CD4-positive, alpha-beta T cell treated with Interleukin-4 for 1 hour (primary cell): ENCODE measurements at places on chromosomes 16 and 17.

- DNase-seq = no peak
Measured at GRCh38 chr16:17983847-17984639, 352.5 kb downstream of the NPIPA8 start.

- DNase-seq = peak; percentile 51
Measured at GRCh38 chr17:64507413-64507782, 621 bp downstream of the CEP95 start.

DNA sequence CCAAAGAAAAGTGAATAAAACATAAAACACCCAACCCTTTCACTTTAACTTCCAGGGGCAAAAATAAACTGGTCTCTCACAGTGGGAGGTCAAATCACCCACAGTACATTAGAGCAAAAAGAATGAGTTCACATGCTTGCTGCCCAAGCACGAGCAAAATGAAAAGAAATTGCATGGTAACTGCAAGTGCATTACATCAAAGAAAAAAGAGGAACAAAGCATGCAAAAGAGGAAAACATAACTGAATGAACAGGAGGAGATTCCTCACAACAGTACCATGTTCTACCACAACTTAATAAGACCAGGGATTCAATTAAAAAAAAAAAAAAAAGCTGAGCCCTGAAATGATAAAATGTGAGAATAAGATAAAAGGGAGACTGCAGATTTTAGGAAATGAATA, 12.3 kb downstream of the DNAH2 start:
- DNase-seq = no peak

GRCh38 chr17:66331038-66331816, 28.8 kb downstream of the PRKCA start:
- DNase-seq = no peak

DNA sequence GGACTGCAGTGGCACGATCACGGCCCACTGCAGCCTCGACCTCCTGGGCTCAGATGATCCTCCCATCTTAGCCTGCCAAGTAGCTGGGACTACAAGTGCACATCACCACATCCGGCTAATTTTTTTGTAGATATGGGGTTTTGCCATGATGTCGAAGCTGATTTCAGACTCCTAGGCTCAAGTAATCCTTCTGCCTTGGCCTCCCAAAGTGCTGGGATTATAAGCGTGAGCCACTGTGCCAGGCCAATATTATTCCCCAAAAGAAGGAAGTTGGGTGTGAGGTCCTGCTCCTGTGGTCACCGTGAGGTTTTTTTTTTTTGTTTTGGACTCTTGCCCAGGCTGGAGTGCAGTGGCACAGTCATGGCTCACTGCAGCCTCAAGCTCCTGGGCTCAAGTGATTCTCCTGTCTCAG, 1.5 kb downstream of the AMZ2 start:
- peak; percentile 40 for DNase-seq

- no peak for DNase-seq
Measured at GRCh38 chr17:78237401-78238012, 6.1 kb downstream of the TMEM235 start.

- DNase-seq = no peak
Measured at GRCh38 chr16:12083631-12084030, 107.1 kb downstream of the SNX29 start.

- DNase-seq = no peak
Measured at GRCh38 chr17:32875230-32875917, 1.6 kb downstream of the MYO1D start.

- no peak for DNase-seq
Measured at GRCh38 chr17:63967953-63968352, 4.8 kb downstream of the SCN4A start.

GRCh38 chr17:13541032-13541480, 60.7 kb downstream of the HS3ST3A1 start:
- no peak for DNase-seq

DNA sequence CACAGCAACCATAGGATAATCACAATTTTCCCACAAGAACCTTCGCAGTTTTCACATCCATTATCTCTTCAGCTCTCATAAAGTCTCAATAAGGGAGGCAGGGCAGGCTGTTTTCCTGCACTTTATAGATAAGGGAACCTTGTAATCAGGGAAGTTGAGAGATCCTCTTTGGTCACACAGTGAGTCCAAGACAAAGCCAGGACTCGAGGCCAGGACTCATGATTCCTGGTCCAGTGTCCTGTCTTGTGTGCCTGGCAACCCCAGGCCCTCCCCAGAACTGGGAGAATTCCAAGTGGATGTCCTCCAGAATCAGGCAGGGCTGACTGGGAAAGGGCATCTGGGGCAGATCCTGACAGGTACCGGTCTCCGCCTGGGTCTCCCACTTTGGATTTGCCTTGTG, 23.1 kb upstream of the PHF12 start:
- DNase-seq = no peak

GRCh38 chr17:66904760-66905624, 59.5 kb upstream of the CACNG4 start:
- no peak for DNase-seq

GRCh38 chr16:49639739-49640431, 216.0 kb downstream of the ZNF423 start:
- no peak for DNase-seq

- DNase-seq = no peak
Measured at GRCh38 chr17:46868689-46869187, 17.4 kb downstream of the WNT9B start.

DNA sequence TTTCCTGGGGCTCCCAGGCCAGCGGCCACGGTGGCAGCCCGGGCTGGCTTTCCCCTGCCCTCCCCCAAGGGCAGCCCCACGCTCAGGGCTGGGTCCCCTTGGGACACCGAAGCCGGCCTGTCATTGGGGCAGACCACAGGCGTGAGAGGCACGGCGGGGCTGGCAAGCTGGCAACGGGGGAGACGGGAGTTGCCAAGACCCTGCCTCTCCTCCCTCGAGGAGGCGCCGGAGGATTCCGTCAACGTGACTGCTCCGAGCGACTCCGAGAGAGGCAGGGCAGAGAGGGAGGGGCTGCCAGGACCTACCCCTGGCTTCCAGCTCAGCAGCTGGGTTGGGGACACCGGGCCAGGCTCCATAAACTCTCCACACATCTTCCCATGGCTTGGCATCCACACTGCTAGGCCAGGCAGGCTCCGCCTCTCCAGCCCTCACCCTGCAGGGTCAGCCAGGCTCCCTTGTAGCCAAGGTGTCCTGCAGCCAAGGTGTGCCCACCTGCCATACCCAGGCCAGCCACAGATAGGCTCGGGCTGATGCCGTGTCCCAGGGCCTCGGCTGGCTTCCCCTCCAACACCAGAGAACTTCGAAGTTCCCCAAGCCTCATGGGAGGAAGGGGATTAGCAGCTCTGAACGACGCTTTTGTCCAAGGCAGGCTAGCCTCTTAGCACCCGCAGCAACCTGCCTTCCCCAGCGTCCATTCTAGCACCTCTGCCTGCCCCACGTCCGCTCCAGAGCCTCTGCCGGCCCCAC, 25.5 kb downstream of the TIMM22 start:
- DNase-seq = no peak

GRCh38 chr17:76026714-76027158, 370 bp downstream of the EVPL start:
- no peak for DNase-seq

- no peak for DNase-seq
Measured at GRCh38 chr17:38429476-38430100, 1.3 kb downstream of the ARHGAP23 start.

DNA sequence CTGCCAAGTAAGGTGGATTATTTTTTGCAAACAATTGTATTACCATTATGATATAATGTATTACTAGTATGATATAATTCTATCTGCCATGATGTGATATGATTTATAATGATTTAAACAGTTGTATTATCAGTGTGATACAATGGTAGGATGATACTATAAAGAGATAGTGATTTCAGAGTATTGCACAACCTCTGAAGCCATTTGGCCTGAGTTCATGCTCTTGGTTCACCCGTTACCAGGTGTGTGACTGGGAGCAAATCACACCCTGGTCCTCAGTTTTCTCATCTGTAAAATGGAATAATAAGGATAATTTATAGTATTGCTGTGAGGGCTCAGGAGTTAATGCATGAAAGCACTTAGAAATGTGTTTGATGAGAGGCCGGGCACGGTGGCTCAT, 905.0 kb upstream of the RBFOX1 start:
- no peak for DNase-seq

DNA sequence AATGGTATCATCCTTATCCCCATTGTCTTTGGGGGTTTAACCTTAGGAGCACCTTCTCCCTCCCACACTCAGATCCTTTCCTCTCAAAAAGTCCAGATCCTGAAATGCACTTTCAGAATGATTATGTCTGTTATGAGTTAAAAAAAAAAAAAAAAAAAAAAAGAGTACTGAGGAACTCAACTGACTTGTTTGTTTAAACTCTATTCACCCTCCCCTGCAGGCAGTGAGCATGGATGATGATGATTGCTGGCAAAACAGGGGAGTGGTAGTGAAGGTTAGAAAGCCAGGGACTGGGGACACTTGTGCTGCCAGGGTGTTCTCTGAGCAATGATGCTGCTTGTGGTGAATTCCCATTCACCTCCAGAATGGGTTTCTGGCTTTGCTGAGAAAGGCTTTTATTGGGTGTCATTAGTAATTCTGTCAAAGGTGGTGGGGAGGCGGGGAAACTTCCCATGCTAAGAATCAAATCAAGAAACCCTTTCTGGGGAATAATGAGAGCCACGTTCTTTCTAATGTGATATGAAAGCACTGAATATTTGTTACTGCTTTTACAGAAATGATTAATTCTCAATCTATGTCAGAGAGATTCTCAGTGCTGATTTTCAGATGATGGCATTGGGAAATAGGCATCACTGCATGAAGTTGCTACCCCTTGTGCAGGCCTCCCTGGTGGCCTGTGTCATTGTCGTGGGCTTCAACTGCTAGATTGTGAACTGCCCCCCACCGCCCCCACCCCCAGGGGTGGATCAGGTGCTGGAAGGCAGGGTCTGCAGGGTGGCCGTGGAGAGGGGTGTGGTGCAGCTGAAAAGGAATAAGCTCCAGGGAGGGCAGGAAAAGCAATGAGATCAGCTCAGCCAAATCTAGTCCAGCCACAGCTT, 14.1 kb downstream of the CCL4 start:
- no peak for DNase-seq

GRCh38 chr17:47240806-47241205, 12.8 kb upstream of the ITGB3 start:
- DNase-seq = no peak

DNA sequence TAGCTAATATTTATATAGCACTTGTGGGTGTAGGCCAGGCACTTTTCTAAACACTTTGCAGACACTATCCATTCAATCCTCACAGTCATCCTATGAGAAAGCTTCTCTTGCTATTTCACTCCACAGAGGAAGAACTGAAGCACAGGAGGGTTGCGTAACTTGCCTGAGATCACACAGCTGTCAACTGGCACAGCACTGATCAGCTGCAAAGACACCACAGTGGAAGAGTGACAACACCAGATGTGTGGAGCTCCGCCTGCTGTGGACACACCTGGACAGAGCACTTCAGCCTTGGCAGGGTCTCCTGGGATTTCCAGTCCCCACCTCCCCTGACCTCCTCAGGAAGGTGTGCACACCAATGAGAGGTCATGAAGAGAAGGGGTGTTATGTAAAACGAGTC, 13.3 kb upstream of the CNEP1R1 start:
- DNase-seq = no peak

DNA sequence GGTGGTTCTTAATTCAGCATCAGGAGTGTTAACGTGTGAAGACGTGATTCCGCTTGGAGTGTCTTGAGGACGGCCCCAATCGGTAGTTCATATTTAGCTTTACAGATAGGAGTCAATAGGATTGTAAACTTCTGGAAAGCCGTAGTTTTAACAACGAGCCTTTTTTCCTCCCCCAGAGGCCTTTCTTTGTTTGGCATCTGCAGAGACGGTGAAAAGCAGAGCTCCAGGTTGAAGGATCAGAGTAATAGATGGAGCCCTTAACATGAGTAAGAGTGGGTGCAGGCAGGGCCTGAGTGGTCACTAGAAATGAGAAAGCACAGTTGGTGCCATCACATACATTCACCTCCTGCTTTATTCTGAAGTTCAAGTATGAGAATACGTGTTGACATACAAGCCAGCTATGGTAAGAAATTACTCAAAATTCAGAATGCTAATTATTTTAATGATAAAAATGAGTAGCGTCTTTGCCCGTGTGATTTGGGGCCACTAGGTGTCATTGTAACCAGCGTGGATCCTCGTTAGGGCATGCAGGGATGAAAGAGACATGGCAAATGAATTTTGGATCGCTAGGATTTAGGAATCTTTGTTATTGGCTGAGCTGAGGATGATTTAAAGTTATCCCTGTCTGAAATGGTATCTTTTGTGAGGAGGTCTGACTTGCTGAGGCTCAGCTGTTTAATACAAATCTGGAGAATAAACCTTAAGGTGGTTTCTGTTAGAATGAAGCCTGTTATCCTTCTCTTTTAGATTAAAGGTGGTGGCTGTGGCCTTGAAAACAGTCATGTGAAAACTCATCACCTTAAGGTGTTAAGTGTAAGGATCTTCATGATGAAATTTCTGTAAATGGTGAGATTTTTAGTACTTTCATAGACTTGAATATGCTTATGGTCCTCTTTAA, 18.6 kb downstream of the PRCD start:
- no peak for DNase-seq

GRCh38 chr17:59512844-59513385, 52.5 kb upstream of the DHX40 start:
- no peak for DNase-seq

DNA sequence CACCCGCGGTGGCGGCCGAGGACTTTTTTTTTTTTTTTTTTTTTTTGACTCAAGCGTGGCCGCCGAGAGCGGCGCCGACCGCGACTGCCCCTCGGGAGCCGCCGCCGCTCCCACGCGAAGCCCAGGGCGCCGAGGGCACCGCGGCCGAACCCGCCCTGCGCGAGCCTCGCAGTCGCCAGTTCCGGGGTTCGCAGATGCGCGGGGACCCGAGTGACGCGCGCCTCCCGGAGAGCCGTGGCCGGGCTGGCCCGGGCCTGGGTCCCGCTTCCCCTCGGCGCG, 1.1 kb downstream of the METRNL start:
- no peak for DNase-seq

GRCh38 chr17:58527306-58527705, 12.9 kb upstream of the MTMR4 start:
- DNase-seq = no peak
